ENCODE measurements at places on chromosomes 3 and 15.

- DNase-seq, result no peak
These were observed 252.1 kb downstream of the RPLP1 start for GRCh38 chr15:69704700-69705099.

GRCh38 chr15:25933456-25934158 lies 70.5 kb upstream of the ATP10A start:
- peak; percentile 30 for DNase-seq

- no peak for DNase-seq
These were observed 64.0 kb upstream of the AKAP13 start for GRCh38 chr15:85316244-85316934.

GRCh38 chr3:20898962-20899361 lies 713.0 kb upstream of the SGO1 start:
- DNase-seq, result no peak

DNA sequence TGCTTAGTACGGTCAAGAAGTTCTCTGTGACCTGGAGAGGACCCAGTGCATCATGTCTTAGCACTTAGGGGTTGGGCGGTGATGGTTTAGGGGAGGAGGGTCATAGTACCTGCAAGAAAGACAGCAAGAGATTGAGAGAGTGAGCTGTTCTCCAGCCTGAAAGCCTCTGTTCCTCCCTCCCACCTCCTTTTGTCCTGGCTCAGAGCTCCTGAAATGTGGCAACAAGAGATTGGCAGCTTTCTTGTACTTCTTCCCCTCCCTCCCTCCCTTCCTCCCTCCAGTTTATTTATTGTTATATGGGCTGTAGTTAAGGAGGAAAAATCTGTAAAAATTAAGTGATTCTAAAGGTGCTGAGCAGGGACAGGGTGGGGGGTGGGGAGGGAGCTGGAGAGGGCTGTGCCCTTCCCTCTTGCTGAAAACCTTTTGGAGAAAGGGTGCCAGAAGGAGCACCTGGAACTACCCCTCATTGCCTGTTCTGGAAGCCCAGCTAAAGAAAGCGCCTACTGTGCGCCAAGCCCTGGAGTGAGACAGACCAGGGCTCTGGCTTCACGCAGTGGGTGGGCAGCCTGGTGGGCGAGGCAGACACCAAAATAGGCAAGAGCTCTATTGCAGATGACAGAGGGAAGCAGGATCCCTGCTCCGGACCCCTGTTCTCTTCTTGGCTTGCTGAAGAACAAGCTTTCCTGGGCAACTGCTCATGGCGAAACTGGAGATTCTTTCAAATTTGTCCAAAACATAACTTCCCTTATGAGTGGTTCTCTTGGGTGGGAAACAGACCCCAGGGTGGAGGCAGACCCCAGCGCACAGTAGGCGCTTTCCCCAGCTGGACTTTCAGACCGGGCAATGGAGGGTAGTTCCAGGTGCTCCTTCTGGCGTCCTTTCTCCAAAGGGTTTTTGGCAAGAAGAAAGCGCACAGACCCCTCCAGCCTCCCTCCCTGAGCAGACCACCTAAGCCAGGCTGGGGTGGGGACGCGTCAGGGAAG lies 35.6 kb downstream of the LINGO1 start:
- no peak for DNase-seq

DNA sequence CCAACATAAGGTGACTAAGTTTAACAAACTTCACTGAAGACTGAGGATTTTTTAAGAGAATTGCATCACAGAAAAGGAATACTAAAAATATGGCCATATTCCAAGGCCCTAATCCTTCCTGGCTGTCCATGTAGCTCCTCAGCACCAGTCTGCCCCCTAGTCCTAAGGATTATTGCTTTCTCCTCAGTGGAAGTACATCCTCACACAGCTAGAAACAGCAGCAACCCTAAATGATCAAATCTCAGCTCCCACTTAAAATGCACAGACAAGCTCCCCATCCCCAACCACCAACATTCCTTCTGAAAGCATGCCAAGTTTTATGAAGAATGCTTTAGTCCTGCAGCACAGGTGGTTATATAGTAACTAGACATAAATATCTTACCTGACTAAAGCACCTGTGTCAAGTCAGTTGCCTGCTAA lies 14.7 kb downstream of the ST3GAL6 start:
- no peak for DNase-seq

- no peak for DNase-seq
These were observed 881.7 kb downstream of the MCTP2 start for GRCh38 chr15:95113041-95113440.

GRCh38 chr3:8301977-8302735 lies 199.5 kb upstream of the LMCD1 start:
- DNase-seq, result no peak

DNA sequence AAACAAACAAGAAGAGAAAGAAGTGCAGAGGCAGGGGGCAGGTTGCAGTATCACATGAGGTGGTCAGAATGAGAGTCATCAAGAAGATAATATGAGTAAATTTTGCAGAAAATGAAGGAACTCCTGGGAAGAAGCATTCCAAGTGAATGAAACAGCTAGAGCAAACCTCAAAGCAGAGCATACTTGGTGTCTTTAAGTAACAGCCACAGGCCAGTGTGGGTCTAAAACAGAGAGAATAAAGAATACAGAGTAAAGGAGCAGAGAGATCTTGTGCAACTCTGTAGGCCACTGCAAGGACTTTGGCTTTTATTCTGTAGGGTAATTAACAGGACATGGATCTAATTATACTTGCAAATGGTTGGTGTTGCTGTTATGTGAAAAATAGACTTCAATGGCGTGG lies 81.3 kb downstream of the STAC start:
- DNase-seq, result no peak

DNA sequence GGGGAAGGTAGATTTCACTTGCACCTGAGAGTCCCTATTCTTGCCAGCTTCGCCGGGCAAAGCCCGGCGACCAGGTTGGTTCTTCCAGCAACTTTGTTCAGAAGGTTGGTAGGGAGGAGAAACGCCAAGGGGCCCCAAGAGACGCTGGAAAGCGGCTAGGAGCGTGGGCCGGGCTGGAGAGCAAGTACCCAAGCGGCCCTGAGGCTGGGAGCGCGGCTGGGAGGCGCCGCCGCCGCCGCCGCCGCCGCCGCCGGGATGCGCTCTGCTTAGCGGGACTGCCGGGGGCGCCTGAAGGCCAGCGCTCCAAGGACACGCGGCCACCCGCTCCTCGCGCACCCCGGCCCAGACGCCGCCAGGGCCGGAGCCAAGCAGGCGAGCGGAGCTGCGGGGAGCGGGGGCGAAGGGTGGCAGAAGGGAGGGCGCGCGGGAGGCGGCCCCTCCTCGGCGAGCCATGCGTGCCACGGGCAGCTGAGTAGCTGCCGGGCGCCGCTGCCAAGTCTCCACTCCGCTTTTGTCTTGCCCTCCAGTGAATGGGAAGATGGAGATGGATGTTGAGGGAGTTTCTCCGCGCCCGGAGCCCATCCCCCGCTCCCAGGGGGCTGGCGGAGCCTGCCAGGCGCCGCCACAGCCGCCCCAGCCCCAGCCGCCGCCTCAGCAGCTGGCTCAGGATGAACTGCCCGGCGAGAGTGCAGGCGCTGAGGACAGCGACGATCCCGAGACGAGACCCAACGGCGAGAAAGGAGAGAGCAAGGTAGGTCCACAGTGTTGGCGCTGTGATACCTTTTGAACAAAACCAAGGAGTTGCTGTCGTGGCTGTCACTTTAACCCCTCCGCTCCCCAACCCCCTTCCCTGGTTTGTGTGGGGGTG lies 227.4 kb upstream of the AZI2 start:
- no peak for DNase-seq

GRCh38 chr3:64593350-64593749 lies 94.5 kb downstream of the ADAMTS9 start:
- no peak for DNase-seq

DNA sequence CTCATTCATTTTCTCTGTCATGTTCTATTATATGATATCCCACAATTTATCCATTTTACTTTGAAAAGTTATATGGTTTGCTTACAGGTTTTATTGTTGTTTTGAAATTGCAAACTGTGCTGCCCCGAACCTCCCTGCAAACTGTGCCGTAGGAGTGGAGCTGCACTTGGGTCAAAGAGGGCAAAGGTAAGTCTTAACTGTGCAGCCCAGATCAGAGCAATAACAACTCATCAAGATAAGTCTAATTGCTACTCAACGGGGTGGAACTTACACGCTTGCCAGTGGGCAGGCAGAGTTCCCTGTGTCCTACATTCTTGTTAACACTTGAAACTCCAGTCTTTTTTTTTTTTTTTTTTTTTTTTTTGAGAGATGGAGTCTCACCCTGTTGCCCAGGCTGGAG lies 33.2 kb downstream of the ZDHHC19 start:
- DNase-seq, result no peak

DNA sequence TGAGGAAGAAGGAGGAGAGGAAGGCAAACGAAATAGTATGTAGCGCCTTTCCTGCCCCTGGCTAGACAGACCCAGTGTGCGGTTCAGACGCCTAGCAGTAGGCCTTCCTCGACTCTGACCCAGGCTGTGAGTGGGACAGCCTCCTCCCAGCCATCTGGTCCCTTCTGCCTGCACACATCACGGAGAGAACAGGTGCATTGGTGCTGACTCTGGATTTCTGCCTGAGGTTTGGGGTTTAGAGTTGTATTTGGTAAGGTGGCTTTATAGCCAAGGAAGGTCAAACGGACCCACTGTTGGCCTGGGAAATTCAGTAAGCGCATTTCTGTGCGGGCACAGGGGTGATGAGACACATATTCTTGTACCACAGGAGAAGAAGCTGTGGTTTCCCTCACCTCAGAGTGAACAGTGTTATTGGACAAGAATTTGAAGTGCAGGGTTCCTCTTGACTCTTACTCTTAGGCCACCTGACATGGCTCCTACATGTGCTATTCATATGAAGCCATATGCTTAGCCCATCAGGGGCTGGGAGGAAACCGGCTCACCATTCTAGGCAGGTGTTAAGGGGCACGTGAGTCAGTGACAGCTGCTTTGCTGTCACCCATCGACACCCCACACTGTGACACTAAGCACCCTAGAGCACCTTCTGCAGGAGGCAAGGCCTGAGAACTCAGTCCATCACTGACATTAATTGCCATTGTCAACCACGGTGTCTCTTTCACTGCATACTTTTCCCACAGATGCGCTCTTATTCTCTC lies 143.3 kb downstream of the CHDH start:
- no peak for DNase-seq

- DNase-seq, result peak; percentile 26
These were observed 48.7 kb downstream of the BSN start for GRCh38 chr3:49602877-49603411.

DNA sequence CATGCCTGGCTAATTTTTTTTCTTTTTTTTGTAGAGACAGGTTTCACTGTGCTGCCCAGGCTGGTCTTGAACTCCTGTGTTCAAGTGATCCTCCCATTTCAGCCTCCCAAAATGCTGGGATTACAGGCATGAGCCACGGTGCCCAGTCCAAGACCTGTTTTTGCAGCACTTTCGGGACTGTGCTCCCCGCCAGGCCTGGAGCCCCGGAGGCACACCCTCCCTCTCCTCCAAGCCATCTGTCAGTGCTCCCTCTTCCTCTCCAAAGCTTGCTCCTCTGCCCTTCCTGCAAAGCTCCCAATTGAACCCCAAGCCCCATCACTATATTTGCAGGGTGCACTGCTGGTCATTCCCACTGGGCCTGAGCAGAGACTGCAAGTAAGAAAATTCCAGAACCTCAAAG lies 98.1 kb downstream of the CORO2B start:
- no peak for DNase-seq

DNA sequence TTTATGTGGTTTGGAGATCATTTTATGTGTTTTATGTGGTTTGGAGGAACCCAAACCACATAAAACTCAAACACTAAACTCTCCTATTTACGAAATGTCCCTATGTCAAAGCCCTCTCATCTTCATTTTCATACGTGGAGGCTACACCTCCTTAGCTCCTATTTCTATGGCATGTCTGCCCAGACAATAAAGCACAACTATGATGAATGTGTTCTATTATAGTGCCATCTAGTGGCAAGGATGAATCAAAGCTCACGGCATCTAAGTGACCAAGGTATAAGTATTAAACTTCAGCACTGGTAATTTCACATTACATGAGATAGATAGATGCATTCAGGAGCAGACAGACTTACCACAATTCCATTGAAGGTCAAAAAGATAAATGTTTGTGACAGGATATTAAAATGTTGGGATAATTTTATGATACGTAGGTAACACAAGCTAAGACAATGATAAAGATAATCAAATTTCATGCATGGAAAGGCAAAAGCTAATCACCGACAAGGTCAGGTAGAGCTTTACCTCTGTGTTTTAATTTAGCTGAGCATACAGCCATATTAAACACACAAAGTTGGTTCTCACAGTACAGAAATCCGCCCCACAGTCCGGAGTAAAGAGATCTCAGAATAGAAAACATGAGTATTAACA lies 130.6 kb upstream of the FHIT start:
- DNase-seq, result no peak

- no peak for DNase-seq
These were observed 51.1 kb downstream of the GTF2E1 start for GRCh38 chr3:120793601-120794000.

GRCh38 chr3:111882799-111883198 lies 23.7 kb downstream of the PHLDB2 start:
- DNase-seq, result no peak

- no peak for DNase-seq
These were observed 12.9 kb downstream of the OCA2 start for GRCh38 chr15:28086175-28086703.

GRCh38 chr15:41523097-41523496 lies 9.5 kb upstream of the LTK start:
- DNase-seq, result no peak

DNA sequence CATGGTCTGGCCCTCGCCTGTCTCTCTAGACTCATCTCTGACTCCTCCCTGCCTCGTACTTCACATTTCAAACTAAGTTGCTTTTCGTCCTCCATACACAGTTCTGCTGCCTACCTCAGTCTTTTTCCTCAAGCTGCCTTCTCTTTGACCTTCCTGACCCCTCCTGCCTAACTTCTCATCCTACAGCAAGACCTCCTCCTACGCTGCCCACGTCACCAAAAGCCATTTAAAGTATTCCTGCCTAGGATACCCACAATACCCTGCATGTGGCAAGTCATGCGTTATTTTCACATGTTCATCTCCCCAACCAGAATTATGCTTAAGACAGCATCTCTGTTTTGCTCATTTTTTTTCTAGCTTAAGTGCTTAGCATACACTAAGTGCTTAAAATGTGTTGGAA lies 56.7 kb downstream of the LHFPL4 start:
- DNase-seq, result no peak

DNA sequence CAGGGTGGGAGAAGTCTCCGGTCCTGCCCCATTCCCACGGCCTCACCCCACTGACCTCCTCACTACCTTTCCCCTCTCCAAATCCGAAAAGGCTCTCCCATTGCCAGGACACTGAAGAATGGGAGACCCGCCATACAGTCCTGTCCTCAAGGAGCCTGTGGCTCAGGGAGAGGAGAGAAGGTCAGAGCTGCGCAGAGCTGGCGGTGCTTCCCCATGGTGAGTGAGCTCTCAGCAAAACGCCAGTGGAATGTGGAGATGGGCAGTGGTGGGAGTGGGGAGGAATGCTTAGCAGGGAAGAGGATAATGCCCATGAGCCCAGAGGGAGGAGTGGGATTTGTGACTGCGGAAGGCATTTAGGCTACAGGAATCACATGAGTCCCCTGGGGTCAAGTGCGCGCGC lies 20.1 kb downstream of the FAM43A start:
- DNase-seq, result no peak

GRCh38 chr15:100438570-100438969 lies 90.2 kb downstream of the CERS3 start:
- DNase-seq, result no peak

- DNase-seq, result no peak
These were observed 140.6 kb downstream of the GBE1 start for GRCh38 chr3:81620849-81621248.

- no peak for DNase-seq
These were observed 105.3 kb upstream of the ACP3 start for GRCh38 chr3:132211896-132212295.

- no peak for DNase-seq
These were observed 99.3 kb upstream of the SLC24A5 start for GRCh38 chr15:48021336-48022086.

All from activated T-helper 1 cell treated with anti-CD3 and anti-CD28 coated beads, Interleukin-2, amount 50 U/mL, for 16 hours (primary cell).